EH (cell line): ENCODE measurements at places on chromosomes 2 and 18.

- DNase-seq, result no peak
These were observed 50.8 kb downstream of the SUMO1 start for GRCh38 chr2:202187570-202187969.

GRCh38 chr2:218852911-218853667 lies 6.5 kb upstream of the WNT6 start:
- peak; percentile 64 for DNase-seq

GRCh38 chr2:55119711-55120487 lies 69.6 kb upstream of the RTN4 start:
- DNase-seq, result no peak

- DNase-seq, result peak; percentile 84
These were observed 2.7 kb downstream of the STARD7 start for GRCh38 chr2:96205888-96206287.

DNA sequence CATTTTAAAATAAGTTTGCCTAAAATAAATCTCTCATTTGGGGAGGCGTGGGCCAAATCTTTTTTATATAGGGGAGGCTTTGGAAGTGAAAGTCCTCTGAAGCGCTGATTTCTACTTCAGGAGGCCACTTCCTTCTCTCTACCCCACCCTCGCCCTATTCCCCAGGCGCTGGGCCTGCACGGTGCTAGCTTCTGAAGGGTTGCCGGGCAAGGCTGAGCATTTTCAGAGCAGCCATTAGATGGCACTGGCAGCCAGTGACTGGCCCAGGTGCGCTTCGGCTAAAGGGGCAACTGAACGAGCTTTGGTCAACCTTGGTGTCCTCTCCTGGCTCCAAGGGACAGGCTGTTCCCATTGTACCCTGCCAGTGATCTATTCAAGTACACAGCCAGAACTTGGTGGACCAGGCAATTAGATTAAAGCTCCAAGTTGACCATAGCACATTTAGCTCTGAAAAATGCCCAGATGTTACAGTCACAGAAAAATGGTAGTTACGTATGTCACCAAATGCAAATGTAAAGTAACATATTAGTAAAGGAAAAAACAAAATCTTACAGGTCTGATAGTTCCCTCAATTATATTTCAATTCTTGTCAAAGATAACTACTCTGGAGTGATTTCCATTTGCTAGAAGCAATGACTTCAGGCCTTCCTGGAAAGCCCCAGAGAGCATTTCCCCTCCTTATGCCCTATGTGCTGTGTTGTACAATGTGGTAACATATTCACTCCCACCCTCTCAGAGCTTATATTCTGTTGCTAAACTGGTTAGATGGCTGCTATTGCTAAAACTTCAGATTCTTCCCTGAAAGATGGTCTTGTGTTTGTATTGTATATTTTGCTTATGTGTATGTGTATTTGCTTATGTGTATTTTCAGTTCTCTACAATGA lies 2.1 kb downstream of the POMC start:
- peak; percentile 9 for DNase-seq

GRCh38 chr2:62966991-62967390 lies 83.6 kb upstream of the OTX1 start:
- no peak for DNase-seq

- peak; percentile 55 for DNase-seq
These were observed 48.0 kb downstream of the ZNF407 start for GRCh38 chr18:74645679-74646078.

- DNase-seq, result no peak
These were observed 67.2 kb upstream of the SP5 start for GRCh38 chr2:170647741-170648436.

DNA sequence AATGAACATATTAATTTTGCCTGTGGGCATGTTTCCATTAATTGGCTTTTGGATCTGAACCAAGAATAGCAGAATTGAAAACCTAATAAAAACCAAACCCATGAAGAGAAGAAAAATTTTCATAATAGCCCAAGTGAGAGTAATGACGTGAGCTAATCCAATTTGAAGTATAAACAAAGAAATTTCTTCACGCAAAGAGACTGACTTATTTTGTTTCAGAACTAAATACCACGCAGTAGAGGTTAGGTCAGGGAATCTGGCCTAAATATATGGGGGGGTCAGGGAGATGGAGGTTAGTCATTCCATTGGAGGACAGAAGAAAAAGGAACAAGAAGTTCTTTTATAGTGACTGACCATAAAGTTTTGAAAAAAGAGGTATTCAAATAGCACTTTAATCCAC lies 94.1 kb upstream of the CYP1B1 start:
- DNase-seq, result peak; percentile 25
